ENCODE measurements at places on chromosomes 16 and 17.

- no peak for DNase-seq
These were observed 2.0 kb upstream of the PCTP start for GRCh38 chr17:55748841-55749240.

GRCh38 chr16:47873434-47873833 lies 282.4 kb downstream of the ABCC12 start:
- DNase-seq: no peak

DNA sequence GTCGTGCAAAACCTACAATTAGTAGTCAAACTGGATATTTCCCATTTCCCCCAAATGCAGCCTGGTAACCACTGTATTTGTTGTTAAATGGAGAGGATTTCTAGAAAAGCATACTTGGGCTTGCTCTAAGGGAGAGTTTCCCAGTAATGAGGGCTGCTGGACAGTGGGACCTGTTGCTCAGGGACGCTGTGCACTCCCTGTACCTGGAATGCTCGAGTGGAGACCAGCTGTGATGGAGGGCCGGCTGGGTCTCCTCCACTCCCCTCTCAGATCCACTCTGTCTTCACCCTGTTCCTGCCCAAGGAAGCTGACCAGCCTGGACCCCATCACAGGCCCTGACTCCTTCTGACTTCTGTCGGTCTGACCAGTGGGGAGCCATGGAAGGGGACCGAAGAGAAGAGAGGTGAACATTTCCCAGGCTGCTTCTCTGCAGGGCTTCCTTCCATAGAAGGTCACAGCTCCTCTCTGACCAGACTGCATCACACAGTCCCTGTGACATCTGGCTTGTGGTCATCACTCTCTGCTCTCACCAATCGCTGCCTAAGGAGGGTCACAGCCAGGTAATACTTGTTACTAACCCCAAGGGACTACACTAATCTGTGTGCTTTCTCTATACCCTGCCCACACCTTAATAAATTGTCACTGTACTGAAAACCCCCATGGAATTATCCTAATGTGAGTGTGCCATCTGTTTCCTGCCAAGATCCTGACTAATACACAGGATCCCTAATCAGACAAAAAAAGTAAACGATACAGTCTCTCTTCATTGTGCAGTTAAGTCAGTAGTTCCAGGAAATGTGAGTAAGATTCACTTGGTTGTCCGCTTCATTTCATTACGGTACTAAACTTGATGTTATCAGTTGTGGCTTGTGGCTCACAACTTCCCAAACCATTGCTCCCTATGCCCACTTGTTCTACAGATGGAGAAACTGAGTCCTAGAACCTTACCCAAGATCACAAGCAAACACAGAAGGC lies 102.4 kb downstream of the CCT6B start:
- DNase-seq: no peak

DNA sequence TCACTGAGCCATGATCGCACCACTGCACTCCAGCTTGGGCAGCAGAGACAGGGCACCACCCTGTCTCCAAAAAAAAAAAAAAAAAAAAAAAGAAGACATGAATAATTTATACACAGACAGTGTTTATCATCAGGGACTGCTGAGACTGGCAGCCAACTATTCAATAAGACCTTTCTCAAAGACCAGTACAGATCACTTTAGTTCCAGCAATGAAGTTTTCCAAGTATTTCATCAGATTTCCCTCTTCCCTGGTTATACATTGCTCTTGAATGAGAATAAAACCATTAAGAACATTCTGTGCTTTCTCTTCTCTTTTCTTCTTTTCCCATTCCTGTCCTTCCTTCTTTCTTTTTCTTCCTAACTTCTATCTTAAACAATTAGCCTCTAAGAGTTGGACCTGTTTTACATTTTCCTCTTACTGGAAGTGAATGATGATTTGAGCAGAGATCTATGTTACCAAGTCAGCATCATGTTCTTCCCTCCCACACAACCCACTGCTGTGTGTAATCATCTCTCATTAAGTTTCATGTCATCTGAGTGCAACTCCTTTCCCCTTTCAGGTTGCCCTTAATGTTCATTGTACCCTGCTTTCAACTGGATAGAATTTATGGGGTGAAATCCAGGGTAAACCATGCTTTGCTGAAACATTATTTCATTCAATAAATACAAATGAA lies 35.9 kb upstream of the SMIM36 start:
- DNase-seq: no peak

DNA sequence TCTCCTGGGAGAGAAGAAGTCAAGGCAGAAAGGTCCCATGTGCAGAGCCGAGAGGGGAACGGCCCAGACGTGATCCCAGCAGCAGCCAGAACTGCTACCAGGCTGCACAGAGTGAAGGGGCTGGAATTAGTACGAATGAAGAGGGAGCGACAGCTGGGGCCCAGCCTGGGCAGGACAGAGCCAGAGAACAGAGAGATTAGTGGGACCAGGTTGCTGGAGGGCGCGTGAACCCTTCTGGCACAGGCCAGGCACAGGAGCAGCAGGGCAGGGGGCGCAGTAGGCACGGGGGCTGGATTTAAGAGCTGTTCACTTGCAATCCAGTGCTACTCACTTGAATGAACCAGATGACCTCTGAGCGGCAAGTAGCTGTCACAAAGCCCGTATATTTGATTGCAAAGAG lies 66.9 kb downstream of the PLXDC1 start:
- DNase-seq: no peak

DNA sequence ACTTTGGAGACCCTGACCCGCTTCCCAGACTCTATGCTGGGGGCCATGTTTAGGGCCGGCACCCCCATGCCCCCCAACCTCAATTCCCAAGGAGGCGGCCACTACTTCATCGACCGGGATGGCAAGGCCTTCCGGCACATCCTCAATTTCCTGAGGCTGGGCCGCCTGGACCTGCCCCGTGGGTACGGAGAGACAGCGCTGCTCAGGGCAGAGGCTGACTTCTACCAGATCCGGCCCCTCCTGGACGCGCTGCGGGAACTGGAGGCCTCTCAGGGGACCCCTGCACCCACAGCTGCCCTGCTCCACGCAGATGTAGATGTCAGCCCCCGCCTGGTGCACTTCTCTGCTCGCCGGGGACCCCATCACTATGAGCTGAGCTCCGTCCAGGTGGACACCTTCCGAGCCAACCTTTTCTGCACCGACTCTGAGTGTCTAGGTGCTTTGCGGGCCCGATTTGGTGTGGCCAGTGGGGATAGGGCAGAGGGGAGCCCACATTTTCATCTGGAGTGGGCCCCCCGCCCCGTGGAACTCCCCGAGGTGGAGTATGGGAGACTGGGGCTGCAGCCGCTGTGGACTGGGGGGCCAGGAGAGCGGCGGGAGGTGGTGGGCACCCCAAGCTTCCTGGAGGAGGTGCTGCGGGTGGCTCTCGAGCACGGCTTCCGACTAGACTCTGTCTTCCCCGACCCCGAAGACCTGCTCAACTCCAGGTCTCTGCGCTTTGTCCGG lies 1.1 kb downstream of the KCTD11 start:
- DNase-seq: no peak

DNA sequence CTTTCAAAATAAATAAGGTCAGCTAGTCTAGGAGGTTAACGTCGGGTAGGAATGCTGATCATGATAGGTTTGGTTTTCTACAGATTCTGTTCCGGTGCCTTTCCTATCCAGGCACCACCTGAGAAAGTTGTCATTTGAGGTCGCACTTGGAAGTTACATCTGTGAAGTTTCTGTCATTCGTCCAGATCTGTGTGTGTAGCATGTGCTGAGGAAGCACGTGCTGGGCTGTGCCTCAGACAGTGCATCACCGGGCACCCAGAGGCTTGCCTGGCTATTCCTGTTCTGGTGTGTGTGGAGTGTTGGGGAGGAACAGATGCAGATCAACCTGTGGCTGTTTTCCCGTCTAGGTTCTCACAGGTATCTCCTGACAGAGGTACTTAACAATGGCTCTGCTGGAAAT lies 42.6 kb downstream of the DNAJA2 start:
- no peak for DNase-seq

DNA sequence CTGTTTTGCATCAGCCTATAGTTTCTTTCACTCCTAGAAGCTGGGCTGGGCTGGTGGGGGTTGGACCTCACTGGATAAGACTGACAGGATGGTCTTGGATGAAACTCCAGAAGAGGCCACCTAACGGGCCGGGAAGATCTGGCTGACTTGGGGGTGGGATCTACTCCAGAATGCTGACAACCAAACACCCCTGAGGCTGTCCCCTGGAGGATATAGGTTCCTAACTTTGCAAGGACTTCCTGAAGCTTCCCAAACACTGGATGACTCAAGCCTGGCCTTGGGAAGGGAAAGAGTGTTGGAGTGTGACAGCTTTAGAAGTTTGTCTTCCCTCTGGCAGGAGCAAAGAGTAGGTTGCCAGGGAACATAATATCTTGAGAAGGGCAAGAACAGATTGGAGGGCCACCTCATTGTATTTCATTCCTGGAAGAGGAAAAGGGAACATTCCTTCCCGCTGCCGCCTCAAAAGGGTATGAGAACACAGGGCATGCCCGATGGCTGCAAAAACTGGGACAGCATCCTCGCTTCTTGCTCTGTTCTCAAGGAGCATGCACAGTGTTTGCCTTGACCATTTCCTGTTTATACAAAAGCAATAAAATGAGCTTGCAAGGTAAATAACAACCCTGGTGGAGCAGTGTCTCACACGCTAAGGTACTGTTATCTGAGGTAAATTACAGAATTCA lies 6.8 kb upstream of the CYB5B start:
- DNase-seq: peak; percentile 51

- peak; percentile 92 for DNase-seq
These were observed 11.0 kb downstream of the P3H4 start for GRCh38 chr17:41800601-41801373.

DNA sequence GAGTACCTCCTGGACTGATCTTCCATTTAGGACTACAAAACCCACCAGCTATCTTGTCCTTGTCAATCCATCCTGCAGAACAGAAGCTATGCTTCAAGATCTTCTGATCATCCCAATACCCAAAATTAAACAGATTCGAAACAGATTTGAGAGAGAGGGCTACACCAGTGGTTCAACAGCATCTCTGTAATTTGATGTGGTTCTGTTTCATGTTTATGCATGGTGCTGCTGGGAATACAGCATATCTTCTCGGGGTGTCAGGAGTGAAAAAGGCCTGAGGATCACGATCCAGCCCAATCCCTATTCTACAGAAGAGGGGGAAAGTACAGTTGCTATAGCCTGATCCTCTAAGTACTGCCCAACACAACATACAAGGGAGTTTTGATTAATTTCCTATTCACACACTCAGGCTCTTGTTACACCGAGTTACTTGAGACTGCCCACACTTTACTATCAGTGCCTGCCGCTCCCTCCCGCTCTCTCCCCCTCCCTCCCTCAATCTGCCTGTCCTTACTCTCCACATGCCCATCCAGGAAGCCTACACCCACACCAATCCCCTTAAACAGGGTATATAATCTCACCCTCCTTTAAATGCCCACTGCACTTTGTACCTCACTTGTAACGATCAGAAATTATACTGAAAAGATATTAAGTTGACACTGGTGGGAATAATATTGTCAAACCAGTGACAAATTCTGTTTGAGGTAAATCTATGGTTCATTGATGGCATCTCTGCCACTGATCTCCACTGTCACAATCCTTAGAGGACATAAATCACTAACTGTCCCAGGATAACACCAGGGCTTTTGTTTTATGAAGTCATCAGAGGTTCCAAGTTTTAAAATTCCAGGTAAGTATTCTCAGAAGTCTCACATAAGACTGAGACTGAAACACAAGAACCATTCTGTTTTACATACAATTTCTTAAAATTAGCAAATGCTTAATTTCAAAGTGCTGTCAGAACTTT lies 89.3 kb upstream of the PLEKHM1 start:
- DNase-seq: no peak

DNA sequence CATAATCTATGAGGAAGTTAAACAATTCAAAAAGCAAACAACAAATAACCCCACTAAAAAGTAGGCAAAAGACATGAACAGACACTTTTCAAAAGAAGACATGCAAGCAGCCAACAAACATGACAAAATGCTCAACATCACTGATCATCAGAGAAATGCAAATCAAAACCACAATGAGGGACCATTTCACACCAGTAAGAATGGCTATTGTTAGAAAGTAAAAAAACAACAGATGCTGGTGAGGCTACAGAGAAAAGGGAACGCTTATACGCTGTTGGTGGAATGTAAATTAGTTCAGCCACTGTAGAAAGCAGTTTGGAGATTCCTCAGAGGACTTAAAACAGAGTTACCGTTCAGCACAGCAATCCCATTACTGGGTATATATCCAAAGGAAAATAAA lies 24.4 kb downstream of the TNFRSF13B start:
- DNase-seq: no peak

DNA sequence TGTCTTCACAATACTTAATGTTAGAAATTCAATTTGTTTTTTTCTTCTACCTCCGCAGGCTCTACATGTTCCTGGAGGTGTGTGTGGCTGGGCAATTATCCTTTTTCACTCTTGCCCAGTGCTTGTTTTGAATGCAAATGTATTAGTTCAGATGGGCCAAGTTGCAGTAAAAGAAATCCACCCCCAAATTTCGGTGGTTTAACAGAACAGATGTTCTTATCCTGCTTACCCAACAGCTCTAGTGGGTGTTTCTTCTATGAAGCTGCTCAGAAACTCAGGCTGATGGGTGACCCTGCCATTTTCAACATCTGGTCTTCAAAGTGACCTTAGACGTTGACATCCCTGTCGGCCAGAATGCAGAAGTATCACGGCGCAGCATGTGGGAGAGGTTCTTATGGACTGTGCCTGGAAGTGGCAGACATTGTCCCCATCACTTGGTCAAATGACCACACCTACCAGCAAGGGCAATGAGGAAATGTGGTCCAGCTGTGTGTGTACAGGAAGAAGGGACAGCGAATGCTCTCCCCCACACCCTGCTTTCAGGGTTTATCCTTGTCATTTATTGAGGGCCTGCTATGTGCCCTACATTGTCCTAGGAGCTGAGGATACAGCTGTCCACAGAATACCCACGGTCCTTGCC lies 157.3 kb downstream of the CDH13 start:
- DNase-seq: no peak

DNA sequence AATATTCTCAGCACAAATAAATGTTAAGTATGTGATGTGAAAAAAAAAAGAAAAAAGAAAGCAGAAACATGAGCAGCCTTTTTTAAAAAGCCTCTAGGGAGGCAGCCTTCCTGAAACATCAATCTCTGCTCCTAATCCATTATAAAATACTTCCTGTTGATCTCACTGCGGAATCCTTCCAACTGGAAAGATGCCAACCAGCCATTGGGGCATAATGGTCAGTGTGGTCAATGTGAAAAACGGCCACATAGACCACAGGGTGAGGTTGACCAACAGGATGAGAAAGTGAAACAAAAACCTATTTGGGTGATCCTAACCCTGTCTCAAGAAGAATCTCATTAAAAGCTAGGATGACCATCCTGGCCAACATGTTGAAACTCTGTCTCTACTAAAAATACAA lies 26.1 kb upstream of the ABCA8 start:
- peak; percentile 68 for DNase-seq

GRCh38 chr17:58325976-58326468 lies 2.6 kb downstream of the TSPOAP1 start:
- DNase-seq: no peak

GRCh38 chr17:74369665-74370490 lies 2.6 kb downstream of the GPR142 start:
- DNase-seq: no peak
